NCI-H1417 (cell line): ENCODE measurements at places on chromosomes 6 and 20.

- DNase-seq: no peak
These were observed 97.4 kb downstream of the OR2B2 start for GRCh38 chr6:27814665-27815424.

DNA sequence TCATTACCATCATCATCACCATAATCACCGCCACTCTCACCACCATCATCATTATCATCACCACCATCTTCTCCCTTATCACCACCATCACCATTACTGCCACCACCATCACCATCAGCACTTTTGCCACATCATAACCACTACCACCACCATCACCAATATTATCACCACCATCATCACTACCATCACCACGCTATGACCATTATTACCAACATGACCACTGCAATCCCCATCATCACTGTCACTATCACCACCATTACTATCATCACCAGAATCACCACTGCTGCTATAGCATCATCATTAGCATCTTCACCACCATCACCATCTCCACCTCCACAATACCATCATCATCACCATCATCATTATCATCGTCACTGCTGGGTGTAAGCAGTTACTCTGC is 25.6 kb downstream of the CST1 start:
- DNase-seq: no peak

DNA sequence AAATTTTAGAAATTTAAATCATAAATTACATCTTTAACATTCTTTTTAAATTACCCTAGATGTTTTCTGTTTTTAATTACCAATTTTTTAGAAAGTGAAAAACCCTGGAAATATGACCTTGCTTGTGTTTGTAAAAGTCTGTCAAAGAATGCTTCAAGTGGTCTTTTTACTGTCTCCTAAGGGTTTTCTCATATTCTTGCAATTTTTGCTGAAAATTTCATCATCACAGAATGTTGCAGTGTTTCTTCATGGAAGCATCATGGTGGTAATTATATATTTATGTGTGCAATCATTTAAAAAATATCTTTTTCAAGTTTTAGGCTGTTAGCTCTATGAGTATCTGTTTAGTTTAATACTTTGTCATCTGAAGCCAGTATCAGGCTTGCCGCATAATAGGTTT is 178.2 kb downstream of the HDGFL1 start:
- no peak for DNase-seq

DNA sequence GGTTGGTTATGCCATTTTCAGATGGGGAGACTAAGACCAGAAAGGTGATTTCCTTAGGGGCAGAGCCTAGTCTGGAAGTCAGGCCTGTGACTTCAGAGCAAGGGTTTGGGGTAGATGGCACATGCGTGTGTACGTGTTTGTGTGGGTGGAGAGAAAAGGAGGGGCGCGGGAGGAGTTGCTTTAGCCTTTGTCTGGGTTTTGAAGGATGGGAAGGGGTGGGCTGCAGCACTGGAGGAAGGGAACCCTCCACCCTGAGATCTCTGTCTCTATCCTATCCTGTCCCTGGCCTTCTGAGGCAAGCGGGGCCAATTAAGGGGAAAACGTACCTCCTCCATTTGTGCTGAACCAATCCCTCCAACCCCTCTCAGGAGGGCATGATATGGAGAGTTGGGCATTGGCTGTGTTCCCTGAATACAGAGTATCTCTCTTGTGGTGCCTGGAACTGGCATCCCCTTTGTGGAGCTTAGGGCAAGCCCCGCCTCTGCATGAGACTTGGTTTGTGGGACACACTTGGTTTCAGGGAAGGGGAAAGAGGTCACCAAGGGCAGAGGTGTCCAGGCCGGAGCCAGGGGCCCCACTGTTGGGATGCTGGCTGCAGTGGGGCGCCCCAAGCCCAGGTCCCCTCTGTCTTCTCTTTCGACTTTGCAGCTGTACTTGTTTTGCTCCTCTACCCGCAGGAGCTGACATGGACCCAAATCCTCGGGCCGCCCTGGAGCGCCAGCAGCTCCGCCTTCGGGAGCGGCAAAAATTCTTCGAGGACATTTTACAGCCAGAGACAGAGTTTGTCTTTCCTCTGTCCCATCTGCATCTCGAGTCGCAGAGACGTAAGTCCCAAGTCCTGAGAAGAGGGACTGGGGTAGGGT is at the start of gene DBNDD2:
Gene DBNDD2 (plus strand): TSS at position 507 of the 863 bp plus-strand sequence. CDS start 179 bp downstream, at position 686.
- DNase-seq: no peak

DNA sequence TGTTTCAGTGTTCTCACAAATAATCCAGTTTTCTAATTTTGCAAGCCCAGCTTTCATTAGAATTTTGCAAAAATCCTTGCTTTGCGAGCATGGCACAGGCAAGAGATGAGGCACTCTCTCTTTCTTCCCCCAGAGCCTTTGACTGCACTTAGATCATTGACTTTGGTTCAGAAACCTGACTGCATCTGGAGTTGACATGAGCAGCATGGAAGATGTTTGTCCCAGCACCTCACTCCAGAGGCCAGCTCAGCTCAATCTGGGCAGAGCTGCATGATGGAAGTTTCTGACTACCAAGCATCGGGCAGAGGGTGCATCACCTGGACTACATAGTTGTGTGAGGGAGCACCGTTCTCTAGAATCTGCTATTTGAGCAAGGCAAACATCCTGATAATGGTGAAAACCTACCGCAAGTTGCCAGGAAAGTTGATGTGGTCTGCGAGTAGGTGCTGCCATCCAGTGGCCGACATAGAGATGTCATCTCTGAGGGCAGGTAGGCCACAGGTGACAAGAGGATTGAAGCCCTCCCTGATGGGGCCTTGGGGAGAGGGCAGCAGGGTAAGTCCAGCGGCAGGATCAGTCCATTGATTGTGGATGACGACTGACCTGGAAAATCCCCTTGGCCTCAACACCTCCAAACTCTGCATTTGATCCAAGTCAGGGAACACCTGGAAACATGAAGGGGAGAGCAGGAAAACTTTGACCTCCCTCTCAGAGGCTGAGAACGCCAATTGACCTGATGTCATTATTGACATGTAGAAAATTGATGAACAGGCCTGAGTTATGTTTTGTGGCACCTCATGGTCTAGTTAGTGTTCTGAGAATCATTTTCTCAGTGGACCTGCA is 3.8 kb upstream of the LPA start:
- DNase-seq: peak; percentile 55

- no peak for DNase-seq
These were observed 18.3 kb upstream of the PLN start for GRCh38 chr6:118529756-118530155.

DNA sequence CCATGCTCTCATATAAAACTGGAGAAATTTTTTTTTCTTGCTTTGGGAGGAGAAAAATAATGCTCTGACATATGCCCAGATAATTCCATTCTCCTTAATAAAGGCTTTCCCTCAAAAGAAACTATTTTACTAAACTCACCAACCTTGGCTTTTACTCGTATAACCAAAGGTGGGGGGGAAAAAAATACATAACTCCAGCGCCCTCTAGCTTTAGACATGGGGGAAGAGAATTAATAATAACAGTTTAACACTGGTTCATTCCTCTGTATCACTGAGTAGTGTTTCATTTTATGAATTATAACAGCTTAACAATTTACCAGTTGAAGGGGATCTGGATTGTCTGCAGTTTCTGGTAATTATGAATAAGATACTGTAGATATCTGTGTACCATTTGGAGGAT is 1226.1 kb downstream of the GRIK2 start:
- DNase-seq: peak; percentile 43

GRCh38 chr6:121000381-121000780 is 333.9 kb downstream of the TBC1D32 start:
- DNase-seq: no peak

DNA sequence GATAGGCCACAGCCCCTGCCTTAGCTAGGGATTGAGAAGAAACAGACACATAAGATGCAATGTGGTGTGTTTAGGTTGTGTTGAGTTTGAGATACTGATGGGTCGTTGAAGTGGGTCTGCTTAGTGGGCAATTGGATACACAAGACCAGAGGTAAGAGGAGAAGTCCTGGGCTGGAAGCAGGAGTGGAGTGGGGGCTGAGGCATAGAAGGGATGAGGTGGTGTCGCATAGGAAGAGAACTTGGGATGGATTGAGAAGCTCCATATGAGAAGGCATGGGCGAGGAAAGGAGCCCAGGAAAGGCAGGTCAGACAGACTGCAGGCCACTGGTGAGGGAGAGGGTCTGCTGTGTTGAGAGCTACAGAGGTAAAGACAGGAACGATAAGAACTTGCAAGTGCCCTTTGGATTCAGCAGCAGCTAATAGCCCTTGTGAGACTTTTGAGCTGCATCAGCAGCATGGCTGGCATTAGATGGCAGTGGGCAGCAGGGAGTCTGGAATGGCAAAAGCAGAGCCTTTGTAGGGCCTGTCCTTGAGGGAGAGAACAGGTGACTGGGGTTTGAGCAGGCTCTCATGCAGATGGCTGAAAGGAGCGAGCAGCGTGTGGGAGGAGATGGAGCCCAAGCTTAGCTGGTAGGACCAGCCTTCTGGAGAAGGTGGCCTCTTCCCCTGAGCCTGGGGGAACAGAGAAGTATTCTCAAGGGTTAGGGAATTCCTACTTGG is 33.2 kb downstream of the PLCG1 start:
- DNase-seq: no peak

GRCh38 chr6:150008588-150008987 is 16.7 kb downstream of the RAET1L start:
- DNase-seq: no peak

GRCh38 chr6:112281821-112282615 is 27.7 kb upstream of the LAMA4 start:
- DNase-seq: no peak

DNA sequence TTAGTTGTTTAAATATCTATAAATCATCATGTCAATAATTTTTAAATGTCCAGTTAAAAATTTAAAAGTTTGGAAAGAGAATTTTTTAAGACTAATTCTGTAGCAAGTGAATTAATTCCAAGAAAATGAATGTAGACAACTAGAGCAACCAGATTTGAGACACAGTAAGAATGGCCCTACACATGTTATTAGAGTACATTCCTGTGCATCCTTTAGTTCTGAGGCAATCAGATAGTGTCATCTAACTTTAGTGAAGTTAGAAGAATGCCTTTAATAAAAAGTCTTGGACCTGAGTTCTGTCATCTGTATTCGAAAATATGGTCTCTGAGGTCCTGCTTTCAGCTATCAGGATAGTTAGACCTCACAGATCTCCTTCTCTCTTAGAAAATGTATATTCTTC is 63.7 kb downstream of the HIVEP2 start:
- DNase-seq: no peak

- DNase-seq: no peak
These were observed 65.7 kb downstream of the TRAM2 start for GRCh38 chr6:52511163-52511562.

DNA sequence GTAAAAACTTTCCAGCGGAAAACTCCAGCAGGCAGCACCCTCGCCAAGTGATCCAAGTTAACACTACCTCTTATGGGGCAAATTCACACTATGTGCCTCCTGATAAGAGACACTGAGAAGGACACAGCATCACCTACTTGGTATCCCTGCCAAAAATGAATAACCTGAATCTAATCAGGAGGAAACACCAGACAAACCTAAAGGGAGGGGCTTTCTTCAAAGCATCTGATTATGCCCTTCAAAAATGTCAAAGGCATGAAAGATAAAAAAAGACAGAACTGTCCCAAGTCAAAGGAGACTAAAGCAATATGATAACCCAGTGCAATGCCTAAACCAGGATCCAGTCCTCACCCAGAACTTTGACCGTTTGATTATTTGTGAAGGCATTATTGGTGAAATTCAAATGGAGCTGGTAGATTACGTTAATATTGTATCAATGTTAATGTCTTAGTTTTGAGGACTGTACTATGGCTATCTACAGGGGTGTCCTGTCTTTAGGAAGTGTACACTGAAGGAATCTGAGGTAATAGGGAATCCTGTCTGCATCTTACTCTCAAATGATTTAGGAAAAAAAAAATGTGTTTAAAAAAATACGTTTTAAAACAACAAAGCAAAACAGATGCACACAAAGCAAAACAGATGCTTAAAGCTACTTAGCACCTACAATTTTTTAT is 8.3 kb downstream of the TBC1D7 start:
- no peak for DNase-seq

- DNase-seq: no peak
These were observed 65.6 kb downstream of the CDC5L start for GRCh38 chr6:44453146-44453545.

DNA sequence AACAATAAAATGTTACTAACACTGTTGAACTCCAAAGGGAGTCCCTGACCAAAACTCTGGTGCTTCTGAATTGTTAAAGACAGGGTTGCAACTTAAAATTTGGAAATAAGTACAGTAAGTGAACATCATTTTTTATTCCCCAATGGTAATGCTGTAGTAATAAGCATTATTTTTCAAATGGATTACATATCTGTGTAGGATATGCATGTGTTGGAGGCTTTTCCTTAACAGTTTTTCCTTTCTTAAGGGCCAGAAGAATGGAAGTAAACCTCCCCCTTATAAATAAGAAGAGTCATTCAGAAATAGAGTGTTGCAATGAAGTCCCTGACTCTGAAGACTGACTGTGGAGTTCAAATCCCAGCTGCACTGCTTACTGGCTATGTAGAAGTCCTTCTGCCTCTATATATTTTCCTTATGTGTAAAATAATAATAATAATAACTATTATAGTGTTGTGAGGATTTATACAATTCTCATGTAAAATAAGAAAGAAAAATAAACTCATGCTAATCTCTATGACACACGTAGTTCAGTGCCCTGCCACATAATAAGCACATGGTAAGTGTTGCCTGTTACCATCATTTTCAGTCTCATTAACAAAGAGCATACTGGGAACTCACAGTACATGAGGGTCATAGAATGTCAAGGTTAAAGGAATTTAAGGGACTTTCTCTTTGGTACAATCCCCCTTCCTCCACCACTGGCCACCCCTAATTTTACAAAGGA is 129.8 kb upstream of the SMLR1 start:
- no peak for DNase-seq

- no peak for DNase-seq
These were observed 7.4 kb downstream of the ASXL1 start for GRCh38 chr20:32365564-32365963.

DNA sequence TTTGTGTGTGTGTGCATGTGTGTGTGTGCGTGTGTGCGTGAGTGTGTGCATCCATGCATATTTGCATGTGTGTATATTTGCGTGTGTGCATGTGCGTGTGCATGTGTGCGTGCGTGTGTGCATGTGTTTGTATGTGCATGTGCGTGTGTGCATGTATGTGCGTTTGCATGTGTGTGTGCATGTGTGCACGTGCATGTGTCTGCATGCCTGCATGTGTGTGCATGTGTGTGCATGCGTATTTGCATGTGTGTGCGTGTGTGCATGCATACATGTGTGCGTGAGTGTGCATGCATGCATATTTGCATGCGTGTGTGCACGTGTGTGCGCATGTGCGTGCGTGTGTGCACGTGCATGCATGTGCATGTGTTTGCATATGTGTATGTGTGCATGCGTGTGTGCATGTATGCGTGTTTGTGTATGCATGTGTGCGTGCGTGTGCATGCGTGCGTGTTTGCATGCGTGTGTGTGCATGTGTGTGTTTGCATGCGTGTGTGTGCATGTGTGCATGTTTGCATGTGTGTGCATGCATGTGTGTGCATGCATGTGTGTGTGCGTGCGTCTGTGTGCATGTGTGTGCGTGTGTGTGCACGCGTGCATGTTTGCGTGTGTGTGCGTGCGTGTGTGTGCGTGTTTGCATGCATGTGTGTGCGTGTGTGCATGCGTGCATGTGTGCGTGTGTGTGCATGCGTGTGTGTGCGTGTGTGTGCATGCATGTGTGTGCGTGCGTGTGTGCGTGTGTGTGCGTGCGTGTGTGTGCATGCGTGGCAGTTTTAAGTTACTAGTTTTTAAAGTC is 57.7 kb upstream of the SMOC2 start:
- no peak for DNase-seq
